Left hindlimb (tissue), 1 donor: ENCODE measurements at places on chromosomes 1 and 21.

- peak; percentile 52 for DNase-seq
Measured at GRCh38 chr1:230321741-230322420, 104.3 kb downstream of the PGBD5 start.

- no peak for DNase-seq
Measured at GRCh38 chr1:81213279-81213678, 587.5 kb upstream of the ADGRL2 start.

DNA sequence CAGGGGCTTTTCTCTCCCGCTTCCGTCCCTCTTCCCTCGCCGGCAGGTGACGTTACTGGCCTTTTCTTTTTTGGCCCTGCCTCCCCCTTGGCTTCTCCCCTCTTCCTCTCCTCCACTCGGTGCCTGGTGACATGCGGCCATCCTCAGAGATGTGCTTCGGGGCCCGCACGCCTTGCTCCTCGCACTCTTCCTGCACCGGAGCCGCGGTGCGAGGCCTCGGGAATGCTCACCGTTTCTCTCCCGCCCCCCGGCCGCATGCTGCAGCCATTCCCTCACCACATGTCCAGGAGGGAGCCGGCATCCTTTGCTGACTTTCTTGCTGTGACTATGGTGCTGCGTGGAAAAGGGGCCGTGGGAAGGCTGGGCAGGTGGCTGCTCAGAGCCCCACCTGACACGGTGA lies 39.3 kb downstream of the PDE9A start:
- DNase-seq: no peak

DNA sequence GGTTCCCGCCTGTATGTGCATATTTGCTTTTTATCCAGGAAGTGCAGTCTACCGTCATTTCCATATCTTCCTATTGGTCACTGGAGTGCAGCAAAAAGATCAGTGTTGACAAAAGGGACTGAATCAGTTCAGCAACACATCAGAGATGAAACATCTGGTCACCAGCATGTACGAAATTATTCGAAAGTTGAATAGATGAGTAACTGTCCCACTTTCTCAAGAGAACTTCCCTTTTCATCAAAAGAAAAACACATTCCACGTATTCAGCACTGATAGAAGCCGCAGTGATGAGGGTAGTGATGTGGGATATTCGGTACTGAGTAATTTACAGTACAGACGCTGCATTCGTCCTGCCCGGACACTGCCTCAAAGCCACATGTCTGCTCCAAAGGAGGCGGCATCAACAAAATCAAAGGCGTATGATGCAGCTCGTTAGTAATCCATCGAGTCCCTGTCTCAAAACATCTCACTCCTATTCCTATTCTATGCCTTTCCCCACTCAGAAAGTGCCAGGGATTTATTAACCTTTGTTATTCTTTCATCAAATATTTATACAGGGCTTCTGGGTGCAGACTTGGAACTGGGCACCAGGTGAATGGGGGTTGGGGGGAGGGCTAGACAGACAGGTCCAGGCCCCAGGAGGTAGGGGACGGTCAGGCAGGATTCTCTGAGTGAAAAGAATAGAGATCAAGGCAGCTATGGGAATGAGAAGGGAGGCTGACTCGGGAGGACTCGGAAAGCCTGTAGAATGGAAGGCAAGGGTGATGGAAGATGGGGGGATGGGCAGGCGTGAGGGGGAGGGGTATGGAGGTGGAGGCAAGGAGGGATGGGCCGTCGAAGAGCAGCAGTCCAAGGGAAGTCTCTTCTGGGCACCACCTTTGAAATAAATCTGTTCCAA lies 79.5 kb upstream of the SLC45A1 start:
- no peak for DNase-seq

GRCh38 chr1:2106659-2107405 lies 56.6 kb downstream of the PRKCZ start:
- DNase-seq: no peak

DNA sequence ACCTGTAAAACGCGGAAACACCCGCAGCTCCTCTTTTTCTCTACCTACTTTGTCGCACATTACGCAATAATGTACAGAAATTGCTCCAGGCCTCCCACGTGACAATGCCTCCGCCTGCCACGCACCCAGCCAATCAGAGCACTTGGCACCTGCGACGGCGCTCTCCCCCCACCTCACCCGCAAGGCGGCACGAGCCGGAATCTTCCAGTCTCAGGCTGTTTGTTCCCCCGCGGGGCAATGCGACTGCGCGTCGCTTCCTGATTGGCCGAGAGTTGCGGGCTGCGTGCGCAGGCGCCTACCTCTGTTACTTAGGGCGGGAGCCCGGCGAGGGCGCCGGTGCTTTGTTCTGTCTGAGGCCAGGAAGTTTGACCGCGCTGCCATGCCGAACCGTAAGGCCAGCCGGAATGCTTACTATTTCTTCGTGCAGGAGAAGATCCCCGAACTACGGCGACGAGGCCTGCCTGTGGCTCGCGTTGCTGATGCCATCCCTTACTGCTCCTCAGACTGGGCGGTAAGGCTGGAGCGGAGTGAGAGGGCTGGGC lies at the start of gene MAEL:
TSS of gene MAEL (plus strand) at position 307 of the 542 bp plus-strand sequence. CDS start at position 380, 73 bp downstream.
- DNase-seq: no peak

- no peak for DNase-seq
Measured at GRCh38 chr1:21857142-21857839, 45.2 kb downstream of the LDLRAD2 start.

DNA sequence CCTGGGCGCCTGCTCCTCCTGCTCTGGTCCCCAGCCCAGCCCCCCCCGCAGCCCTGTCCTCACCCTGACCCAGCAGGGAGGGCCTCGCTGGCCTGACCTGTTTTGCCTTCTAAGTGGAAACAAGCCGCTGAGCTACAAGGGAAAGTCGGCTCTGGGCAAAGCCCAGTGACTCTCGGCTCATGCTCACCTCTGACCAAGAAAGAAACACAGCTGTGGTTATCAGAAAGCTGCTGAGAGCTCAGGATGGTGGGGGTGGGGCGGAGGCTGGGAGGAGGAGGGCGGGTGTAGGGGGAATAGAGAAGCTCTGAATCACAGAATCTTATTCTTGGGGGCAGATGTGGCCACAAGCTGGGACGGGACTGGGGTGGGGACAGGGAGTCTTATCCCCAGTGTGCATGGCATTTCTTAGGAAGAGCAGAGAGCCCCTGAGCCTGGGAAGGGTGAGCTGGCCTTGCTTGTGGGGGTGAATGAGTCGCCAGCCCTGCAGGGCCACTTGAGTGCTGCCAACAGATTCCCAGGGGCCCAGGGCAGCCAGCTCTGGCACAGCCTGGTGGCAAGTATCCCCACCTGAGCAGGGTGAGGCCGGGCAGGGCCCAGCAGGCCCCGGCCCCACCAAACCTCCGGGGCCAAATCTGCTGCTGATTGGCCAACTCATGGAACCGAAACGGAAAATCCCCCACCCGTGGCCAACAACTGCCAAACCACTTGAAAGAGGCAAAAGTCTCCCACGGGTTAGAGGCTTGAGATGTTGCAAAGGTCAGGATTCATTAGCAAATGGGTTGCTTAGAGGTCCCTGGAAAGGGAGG lies 120.6 kb downstream of the SPSB1 start:
- peak; percentile 59 for DNase-seq

DNA sequence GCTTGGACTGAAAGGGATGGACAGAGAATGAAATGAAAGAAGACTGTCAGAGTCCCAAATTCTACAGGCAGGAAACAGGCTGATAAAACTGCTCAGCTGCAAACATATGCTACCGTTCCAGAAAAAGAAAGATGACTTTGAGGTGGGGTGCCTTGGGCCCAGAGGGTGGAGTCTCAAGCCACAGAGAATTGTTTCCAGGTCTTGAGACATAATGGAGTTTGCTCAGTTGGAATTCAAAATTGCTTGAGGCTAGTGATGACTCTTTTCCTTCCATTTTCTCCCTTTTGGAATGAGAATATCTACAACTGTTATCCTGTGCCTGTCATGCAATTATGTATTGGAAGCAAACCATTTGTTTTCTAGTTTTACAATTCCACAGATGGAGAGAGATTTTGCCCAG lies 23.6 kb upstream of the PSEN2 start:
- no peak for DNase-seq

GRCh38 chr1:20216574-20216973 lies 30.3 kb upstream of the PLA2G2C start:
- no peak for DNase-seq

- peak; percentile 7 for DNase-seq
Measured at GRCh38 chr1:46181343-46182260, 5.3 kb upstream of the P3R3URF start.

- no peak for DNase-seq
Measured at GRCh38 chr1:65825741-65826140, 33.0 kb downstream of the PDE4B start.

- no peak for DNase-seq
Measured at GRCh38 chr1:110380672-110381283, 10.0 kb downstream of the SLC16A4 start.

DNA sequence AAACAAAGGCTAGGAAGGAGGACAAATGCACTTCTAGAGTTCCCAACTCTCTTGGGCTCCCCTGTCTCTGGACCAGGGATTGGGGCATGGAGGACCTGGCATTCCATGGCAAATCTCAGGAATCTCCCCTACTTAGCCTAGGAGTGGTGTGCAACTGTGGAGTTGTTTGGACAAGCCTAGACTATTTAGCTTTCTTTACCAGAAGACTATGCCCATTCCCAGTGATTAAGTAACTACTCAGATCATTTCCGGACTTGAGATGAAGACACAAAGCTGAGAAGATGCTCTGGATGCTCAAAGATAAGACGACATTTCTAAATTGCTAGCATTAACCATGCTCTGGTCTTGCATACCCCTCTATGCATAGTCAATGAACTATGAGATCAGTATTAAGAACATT lies 13.7 kb upstream of the MARK1 start:
- DNase-seq: no peak

DNA sequence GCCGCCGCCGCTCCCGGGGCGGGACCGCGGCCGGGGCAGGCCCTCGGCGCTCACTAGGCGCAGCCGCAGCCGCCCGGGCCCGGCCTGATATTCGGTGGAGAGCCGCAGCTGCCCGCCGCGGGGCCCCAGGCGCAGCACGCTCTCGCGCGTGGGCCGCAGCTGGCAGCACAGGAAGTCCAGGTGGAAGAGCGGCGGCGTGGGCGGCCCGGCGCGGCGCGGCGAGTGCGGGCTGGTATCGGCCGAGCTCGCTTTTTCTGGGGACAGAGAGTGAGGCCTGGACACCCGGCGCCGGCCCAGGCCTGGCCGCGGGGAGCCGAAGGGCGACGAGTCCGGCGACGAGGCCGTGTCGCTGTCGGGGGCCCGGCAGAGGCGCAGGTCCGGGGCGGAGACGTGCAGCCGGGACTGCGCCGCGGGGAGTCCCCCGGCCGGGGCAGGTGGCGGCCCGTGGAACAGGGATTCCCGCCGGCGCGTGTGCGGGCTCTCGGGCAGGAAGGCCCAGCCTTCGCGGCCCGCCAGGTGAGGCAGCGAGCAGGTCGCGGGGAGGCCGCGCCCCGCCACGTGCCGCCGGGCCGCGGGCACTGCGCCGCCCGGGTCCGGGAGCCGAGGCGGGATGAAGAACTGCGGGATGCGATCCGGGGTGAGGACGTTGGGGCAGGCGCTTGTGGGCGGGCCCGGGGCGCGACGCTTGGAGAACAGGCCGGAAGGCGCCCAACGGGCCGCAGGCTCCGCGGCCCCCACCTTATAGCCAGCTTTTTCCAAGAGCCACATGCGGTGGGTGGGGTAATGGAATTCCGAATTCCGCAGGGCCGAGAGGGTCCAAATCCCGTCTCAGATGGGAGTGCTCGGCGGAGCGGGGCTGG lies 1.2 kb downstream of the C2CD4D start:
- DNase-seq: no peak

- peak; percentile 48 for DNase-seq
Measured at GRCh38 chr1:41673806-41674205, 189.3 kb upstream of the EDN2 start.

DNA sequence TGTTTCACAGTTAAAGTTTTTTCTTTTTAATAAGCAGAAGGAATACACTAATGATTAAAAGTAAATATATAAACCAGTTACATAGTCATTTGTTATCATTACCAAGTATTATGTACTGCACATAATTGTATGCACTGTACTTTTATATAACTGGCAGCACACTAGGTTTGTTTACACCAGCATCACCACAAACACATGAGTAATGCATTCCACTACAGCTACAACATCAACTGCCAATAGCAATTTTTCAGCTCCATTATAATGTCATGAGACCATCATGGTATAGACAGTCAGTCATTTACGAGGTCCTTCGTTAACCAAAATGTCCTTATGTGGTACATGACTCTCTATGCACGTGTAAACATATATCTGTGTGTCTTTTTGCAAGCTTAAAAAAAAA lies 35.2 kb downstream of the SCYL3 start:
- DNase-seq: no peak

GRCh38 chr1:71774705-71775104 lies 507.6 kb downstream of the NEGR1 start:
- no peak for DNase-seq

GRCh38 chr21:34946385-34946840 lies 102.7 kb downstream of the RUNX1 start:
- DNase-seq: no peak

GRCh38 chr1:246591958-246592357 lies 25.7 kb downstream of the CNST start:
- DNase-seq: no peak

GRCh38 chr1:8742022-8742924 lies 75.2 kb downstream of the RERE start:
- DNase-seq: no peak

GRCh38 chr21:46005081-46005480 lies 23.5 kb downstream of the COL6A1 start:
- peak; percentile 28 for DNase-seq

DNA sequence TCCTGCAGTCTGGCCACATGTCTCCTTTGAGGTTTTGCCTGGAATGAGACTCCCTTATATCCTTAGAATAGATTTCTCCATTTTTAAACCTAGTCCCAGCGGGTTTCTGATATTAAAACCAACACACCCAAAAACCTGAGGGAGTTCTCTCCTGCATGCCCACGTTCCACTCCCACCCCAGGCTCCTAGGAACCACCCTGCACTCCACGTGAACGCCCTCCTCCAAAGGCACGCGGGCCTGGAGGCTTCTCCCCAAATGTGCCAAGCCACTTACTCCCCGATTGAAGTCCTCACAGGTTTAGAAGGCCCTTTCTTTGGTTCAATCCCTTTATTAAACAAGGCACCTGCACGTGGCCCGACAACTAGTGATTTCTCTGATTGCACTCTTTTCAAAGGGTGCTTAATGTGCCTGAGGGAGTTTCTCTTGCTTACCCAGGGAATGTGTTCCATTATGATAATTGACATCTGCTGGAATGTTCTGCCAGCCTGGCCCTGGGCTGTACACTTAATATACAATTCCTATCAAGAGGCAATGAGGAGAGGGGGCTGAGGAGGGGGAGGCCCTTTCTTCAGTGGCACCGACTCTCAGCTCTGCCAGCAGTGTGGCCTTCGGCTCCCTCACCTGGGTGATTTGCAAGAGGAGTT lies 104.3 kb upstream of the ADAR start:
- no peak for DNase-seq

- DNase-seq: peak; percentile 58
Measured at GRCh38 chr1:233295237-233295974, at the start of gene PCNX2. Gene PCNX2 (minus strand): TSS chr1:233295725. CDS start chr1:233295478, 247 bp downstream.

GRCh38 chr1:225598847-225599246 lies 54.1 kb downstream of the ENAH start:
- no peak for DNase-seq

- DNase-seq: no peak
Measured at GRCh38 chr1:83055391-83056170, 943.4 kb downstream of the TTLL7 start.
